ENCODE measurements at places on chromosomes 11 and 22. TPM values are rescaled to one million over a fixed set of nuclear protein-coding genes. Genes with fewer than 3 reads are reported as not detected.

The MISFA gene
- 2.7 TPM for total RNA-seq

The TEX12 gene
- not detected for total RNA-seq

The PAFAH1B2 gene
- 142 TPM for total RNA-seq

The BCR gene
- total RNA-seq, result 48.9 TPM

The SHANK2 gene
- 6.4 TPM for total RNA-seq

The ANO3 gene
- 0.11 TPM for total RNA-seq

The MRGPRE gene
- total RNA-seq, result not detected

The NRXN2 gene
- total RNA-seq, result 0.17 TPM

The GPHA2 gene
- total RNA-seq, result not detected

The PEX16 gene
- total RNA-seq, result 25.9 TPM

The KIF18A gene
- 3.8 TPM for total RNA-seq

The DEPDC7 gene
- total RNA-seq, result 4.0 TPM

The GLB1L2 gene
- 3.0 TPM for total RNA-seq

The C11orf42 gene
- total RNA-seq, result not detected

The IGLL5 gene
- total RNA-seq, result not detected

The BATF2 gene
- total RNA-seq, result 4.5 TPM

The DUSP8 gene
- total RNA-seq, result 14.8 TPM

The C11orf86 gene
- not detected for total RNA-seq

The C22orf15 gene
- 0.38 TPM for total RNA-seq

The DSCAML1 gene
- total RNA-seq, result not detected

The GRM5 gene
- 0.70 TPM for total RNA-seq

The GPR83 gene
- total RNA-seq, result 0.14 TPM

The PLAAT5 gene
- 0.36 TPM for total RNA-seq

The SCGB2A2 gene
- not detected for total RNA-seq

The CHRNA10 gene
- total RNA-seq, result 2.1 TPM

The LPXN gene
- total RNA-seq, result 3.7 TPM

The PDE3B gene
- total RNA-seq, result 2.9 TPM

The OR2AT4 gene
- total RNA-seq, result not detected

The RFPL1 gene
- total RNA-seq, result not detected

The CCDC88B gene
- total RNA-seq, result 1.6 TPM

The FGF19 gene
- not detected for total RNA-seq

The P4HA3 gene
- total RNA-seq, result 3.3 TPM

The PTPN5 gene
- total RNA-seq, result 0.07 TPM

The YDJC gene
- 34.3 TPM for total RNA-seq

The OR8D4 gene
- not detected for total RNA-seq

The LDHAL6A gene
- total RNA-seq, result not detected

The IGF2 gene
- 209 TPM for total RNA-seq

The TMEM225 gene
- not detected for total RNA-seq

The H19 gene
- 0.70 TPM for total RNA-seq

The FERMT3 gene
- 1.6 TPM for total RNA-seq

The CHST1 gene
- 2.6 TPM for total RNA-seq

Measured in astrocyte (in vitro differentiated cells and primary cell).